ENCODE measurements at places on chromosomes 2 and 18.

GRCh38 chr18:32831781-32832180 is 59.0 kb upstream of the KLHL14 start:
- DNase-seq = no peak

- no peak for DNase-seq
These were observed 47.5 kb upstream of the ZNF397 start for GRCh38 chr18:35193316-35193715.

DNA sequence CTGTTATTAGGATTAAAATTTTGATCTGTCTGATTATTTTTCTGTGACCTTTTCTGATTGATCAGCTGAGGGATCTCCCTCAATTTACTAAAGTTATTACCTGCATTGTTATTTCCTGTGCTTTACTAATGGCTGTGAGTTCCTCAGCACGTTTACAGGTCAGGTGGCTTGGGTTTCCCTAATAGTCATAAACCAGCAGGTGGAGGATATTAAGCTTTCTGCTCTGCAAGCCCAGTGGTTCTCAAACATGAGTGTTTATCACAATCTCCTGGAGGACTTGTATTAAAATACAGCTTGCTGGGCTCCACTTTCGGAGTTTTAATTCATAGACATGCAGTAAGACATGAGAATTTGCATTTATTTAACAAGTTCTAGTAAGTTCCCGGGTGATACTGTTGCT is 22.4 kb upstream of the UGP2 start:
- DNase-seq = no peak

- no peak for DNase-seq
These were observed 1156.6 kb downstream of the RPIA start for GRCh38 chr2:89848114-89848513.

GRCh38 chr2:150832686-150833085 is 345.2 kb upstream of the RND3 start:
- DNase-seq = no peak
